ENCODE measurements at places on chromosomes 4 and X.

DNA sequence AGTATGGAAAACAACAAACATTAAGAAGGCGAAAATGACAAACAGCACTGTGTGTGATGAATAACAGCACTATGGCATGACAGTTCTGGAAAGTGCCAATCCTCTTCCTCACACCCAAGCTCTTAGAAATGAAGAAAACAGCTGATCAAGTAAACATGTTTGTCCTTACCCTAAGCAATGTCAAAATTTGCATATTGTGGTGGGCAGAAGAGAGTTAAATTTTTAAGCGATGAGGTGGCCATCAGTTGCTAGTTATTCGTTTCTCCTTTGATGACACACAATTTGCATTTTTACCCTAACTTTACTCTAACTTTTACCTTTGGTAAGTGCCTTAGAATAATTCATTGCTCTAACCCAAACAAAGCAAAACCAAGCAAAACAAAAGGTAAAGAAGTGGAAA is 8.8 kb downstream of the PROM1 start:
- DNase-seq = no peak

DNA sequence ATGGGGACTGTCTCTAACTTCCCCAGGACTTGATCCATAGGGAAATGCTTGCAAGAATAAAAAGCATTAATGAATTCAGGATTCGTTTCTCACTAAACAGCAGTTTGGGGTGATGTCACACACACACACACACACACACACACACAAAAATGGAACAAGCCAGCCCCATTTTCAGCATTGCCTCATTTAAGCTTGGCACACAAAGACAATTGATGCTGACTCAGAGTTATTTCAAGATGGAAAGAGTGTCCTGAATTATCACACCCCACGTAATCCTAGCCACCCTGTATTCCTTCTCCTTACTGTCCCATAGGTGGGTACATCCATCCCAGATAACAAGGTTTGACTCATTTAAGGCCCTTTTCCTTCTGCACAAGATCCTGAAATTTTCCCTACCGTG is 345.1 kb upstream of the HS3ST1 start:
- no peak for DNase-seq

- DNase-seq = no peak
Measured at GRCh38 chrX:14729058-14729457, 143.8 kb downstream of the FANCB start.

GRCh38 chr4:112589206-112589605 is 47.5 kb downstream of the ZGRF1 start:
- no peak for DNase-seq

DNA sequence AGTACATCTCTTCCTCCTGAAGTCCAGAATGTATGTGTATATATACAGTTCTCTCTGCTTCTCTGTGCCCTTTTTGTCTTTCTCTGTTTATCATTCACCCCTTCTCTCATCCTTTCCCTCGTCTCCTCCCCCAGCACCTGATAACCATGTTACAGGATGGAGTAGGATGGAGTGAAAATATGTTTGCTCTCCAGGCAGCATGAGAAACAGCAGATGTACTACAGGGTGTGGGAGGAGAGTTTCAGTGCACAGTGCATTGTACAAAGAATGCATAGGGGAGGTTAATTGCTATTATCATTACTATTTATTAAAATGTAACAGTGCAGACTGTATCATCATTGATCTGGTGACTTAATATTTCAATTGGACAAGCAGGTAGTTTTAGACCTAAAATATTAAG is 104.5 kb downstream of the MFAP3L start:
- no peak for DNase-seq

DNA sequence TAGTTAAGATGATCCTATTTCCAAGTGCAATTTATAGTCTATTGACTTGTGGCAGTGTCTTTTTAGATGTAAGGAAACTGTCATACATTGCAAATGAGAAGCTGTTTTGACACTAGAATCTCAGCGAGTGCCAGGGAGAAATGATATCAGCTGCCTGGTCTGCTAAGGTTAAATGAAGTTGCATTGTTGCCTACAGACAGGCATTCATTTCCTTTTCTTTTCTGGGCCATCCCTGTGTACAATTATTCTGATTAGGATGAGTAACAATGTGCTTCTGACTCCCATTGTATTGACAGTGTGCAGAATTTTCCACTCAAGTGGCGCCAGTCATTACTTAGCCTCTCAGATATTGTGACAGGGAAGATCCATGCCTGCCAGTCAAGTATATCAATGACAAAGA is 231.2 kb downstream of the GPAT3 start:
- no peak for DNase-seq

DNA sequence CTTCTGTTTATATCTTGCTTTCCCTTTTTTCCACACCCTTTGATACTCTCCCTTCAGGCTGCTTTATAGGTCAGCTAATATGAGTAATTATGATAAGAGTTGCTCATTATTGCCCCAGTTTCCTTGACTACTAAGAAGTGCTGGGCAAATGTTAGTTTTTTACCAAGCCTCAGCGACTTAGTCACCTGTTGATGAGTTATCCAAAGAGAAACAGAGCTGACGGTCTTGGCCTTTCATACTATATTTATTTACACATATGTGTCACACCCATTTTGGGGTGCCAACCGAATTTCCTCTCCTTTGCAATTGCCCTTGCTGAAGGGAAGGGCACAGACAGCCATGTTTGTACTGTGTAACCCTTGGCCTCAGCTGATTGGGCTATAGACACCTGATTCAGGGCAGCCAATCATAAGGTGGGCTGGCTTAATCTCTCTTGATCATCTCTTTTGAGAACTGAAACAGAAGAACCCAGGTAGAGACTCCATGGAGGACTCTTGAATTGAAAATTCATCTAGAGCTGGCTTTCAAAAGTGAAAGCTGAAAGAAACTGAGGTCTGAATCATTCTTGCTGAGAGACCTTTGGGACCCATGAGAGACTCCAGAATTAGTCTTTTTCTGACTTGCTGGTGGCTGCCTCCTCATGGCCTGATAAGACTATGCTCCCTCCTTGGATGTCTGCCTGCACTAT is 111.7 kb upstream of the RPS6KA3 start:
- DNase-seq = no peak

GRCh38 chr4:128653527-128654444 is 155.7 kb upstream of the JADE1 start:
- DNase-seq = no peak

DNA sequence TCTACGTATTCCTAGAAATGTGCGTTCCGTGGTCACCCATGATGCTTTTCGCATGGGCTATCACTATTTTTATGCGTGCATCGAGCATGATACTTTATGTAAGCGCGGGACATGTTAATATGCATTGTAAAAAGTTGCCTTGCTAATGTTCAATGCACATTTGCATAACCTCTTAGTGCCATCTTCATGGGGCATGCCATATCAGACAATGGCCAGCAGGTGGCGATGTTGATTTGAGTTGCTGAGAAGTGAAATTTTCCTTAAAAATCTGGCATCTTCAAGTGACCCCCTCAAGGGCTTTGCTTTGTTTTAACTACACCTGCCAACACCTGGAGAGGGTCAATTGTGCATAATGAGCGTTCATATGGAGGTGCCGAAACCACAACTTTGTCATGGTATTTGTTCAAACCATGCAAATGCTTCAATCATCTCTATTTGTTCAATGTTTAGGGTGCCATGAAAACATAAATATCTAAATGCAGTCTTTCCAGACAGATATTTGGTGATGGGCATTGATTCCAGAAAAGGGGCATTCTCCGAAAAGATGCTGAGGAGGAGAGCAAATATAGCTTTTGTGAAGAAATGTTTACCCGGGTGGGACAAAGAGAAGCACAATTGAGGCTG is 833.9 kb upstream of the PRKX start:
- DNase-seq = no peak

DNA sequence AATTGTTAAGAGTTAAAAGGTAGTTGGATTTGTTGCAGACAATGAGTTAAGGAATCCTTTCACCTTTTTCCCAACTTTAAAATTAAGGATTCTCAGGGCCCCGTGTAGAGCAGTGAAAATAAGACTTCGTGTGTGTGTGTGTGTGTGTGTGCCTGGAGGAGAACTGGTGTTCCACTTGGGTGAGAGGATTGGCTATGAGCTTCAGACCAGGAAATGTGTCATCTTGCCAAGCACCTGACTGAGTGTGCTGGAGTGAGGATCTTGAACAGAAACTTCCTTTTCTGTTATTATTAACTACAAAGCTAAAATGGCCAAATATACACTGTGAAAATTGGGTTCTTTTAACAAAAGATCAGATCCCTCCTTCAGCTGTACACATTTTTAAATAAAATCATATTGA is 113.1 kb upstream of the VCX2 start:
- no peak for DNase-seq
